ENCODE measurements at places on chromosomes 16 and 17. TPM values are rescaled to one million over a fixed set of nuclear protein-coding genes. Genes with fewer than 3 reads are reported as not detected.

GRCh38 chr16:89910717-89911354 lies 7.8 kb upstream of the MC1R start:
- DNase-seq: no peak

DNA sequence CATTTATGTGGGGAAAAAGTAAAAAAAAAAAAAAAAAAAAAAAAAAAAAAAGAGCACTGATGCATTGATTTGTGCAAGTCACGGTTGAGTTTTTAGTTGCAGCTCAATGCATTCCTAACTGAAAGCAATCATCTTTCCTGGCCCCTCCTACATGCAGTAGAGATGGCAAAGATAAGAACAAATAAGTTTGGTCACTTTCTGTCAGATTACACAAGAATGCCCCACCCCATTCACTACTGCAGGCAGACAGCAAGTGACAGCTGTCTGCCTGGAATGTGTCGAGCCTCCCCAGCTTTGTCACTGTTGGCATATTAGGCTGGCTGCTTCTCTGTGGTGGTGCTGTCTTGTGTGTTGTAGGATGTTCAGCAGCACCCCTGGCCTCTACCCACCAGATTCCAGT lies 243.5 kb downstream of the FOXL1 start:
- no peak for DNase-seq

GRCh38 chr17:37830151-37830993 lies 85.5 kb upstream of the HNF1B start:
- DNase-seq: no peak

- DNase-seq: no peak
Measured at GRCh38 chr16:68384288-68385161, 63.8 kb downstream of the SMPD3 start.

PABPN1L gene
- not detected for total RNA-seq

- DNase-seq: peak; percentile 61
Measured at GRCh38 chr17:7548585-7549400, at the start of gene TNFSF12. TSS of gene TNFSF12 (plus strand) at chr17:7549058. CDS start at chr17:7549154, 96 bp downstream.

- no peak for DNase-seq
Measured at GRCh38 chr16:66372078-66372897, 5.8 kb downstream of the CDH5 start.

DNA sequence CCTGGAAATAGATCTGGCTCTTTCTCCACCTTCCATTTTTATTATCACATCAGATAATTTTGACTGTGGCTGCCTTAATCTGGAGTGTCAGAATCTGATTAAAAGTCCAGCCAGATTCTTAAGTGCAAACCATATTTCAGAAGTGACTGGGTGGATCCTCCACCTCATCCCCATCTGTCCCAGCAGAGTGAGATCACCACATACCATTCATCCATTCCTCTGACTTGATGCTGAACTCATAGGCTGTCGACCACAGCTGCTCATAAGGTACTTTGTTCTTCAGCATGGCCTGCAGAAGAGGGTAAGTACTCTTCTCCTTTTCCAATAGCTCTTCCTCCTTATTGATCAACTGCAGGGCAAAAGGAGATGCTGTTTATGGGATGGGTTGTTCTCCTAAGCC lies 53.5 kb downstream of the DNAH3 start:
- DNase-seq: no peak

GRCh38 chr17:54455251-54455868 lies 445.3 kb upstream of the TOM1L1 start:
- no peak for DNase-seq

MMP28 gene
- total RNA-seq: 8.3 TPM

DNA sequence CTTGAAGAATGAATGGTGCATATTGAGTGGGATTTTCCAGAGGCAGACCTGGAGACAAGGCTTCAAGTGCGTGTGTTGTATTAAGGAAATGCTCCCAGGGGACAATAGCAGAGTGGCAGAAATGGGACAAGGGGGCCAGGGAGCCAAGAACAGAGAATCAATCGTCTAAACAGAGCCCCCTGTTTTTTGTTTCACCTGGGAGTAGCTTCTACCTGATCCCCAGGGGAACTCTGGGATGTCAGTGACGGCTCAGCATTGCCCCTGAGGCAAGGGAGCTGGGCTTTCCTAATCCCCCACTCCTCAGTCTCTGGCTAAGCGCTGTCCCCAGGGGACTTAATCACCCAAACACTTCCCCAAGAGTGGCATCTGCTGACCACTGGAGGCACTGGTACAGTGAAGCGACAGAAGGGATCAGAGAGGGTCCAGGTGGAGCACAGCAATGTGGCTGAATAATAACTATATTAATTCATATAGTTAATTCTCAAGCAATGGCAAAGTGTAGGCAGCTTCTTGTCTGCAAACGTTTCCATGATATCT lies 35.7 kb upstream of the C16orf78 start:
- DNase-seq: no peak

DNA sequence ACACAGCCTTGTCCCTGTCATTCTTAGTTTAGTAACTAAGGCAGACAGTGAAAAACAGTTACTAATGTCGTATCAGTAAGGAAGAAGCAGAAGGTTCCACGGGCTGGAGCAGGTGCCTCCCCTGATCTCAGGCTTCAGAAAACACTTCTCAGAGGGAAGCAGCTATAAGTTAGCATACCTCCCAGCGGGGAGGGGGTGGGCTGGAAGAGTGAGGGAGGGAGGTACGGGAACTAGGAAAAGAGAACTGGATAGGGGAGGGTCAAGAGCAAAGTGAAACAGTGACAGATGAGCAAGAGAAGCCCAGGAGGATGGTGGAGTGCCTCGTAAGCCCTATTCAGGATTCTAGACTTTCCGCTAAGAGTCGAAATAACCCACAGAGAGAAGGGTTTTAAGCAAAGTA lies 186.3 kb upstream of the XYLT1 start:
- DNase-seq: no peak

DNA sequence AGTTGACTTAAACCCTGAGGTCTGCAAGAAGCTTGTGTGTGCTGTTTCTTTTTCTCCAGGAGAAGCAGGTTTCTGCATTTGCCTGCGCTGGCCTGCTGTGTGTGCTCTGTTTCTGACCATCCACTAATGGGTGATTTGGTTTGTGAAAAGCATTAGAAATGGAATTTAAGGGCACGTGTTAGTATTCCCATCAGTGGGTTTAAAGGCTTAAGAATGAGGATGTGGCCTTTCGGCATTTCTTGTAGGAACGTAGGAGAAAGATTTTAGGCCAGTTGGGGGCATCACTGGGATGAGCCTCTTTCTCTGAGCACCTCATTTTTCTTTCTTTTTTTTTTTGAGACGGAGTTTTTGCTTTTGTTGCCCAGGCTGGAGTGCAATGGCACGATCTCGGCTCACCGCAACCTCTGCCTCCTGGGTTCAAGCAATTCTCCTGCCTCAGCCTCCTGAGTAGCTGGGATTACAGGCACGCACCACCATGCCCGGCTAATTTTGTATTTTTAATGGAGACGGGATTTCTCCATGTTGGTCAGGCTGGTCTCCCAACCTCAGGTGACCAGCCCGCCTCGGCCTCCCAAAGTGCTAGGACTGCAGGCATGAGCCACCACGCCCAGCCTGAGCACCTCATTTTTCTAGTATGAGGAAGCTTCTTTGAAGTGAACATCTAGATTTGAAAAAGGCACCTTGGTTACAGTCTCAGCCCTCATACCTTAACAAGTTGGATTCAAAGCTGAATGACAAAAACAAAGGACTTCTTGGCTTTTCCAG lies 110.3 kb downstream of the BANP start:
- DNase-seq: no peak

MYH1 gene
- total RNA-seq: not detected

KRTAP3-2 gene
- total RNA-seq: not detected
